ENCODE measurements at places on chromosomes 2 and 18. TPM values are rescaled to one million over a fixed set of nuclear protein-coding genes. Genes with fewer than 3 reads are reported as not detected.

The DES gene
- 0.86 TPM for total RNA-seq

DNA sequence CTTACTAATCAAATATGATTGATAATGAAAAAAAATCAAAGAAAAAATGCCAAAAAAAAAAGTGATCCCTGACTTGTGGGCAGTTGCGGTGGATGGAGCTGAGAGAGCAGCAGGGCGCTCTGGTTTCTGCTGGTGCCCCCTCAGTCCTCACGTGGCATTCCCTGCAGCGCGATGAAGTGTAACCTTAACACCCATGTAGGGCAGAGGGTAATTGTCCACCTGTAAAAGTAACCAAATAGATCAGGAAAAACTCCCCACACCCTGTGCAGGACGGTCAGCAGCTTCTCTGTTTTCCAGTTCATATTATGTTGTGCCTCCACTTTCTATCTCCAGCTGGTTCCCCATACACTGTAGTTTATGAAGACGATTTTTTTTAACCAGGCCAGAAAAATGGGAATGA lies 25.0 kb downstream of the COA5 start:
- DNase-seq: no peak
- H3K4me3 ChIP-seq: no peak overlapping the region
- H3K4me1 ChIP-seq: peaks cover 6% of the 10 kb centered on the region
- no peak overlapping the region for H3K27ac ChIP-seq
- H3K27me3 ChIP-seq: no peaks in the 10 kb centered on the region

The SLC35F5 gene
- 140 TPM for total RNA-seq

DNA sequence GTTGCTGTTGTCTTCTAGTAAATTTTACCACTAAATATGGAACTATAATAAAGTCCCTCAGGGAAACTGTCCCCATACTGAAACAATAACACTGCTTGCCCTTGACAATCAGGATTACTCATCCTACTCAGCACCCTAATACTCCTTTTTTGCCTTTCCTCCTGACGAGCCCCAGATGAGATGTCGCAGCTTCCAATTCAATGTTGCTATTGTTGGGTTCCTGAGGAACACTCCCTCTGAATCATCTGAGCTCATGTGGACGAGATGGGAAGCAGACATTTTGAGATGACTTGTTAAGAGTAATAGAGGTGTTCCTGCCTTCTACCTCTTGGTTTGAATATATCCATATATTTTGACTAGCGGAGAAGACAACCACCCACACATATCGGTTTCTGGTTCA lies 187.8 kb upstream of the FAM98A start:
- H3K4me1 ChIP-seq: no peaks in the 10 kb centered on the region
- H3K4me3 ChIP-seq: no peak overlapping the region
- H3K36me3 ChIP-seq: no peaks in the 10 kb centered on the region
- H3K27me3 ChIP-seq: no peaks in the 10 kb centered on the region

DNA sequence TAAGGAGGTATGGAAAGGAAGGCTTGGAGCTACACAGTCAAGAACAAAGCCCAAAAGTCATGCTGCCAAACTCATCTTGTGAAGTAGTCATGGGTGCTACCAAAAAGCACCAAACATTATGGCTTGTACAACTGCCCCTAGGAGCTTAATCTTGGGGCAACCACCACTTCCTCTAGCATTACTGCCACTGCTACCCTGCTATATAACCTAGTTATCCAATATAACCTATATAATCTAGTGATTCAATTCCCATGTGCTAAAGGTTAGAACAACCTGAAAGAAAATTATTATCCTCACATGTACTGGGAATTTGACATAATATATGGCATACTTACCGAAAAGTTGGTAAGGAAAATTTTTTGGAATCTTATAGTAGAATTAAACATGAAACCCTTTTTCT lies 102.6 kb upstream of the RBBP8 start:
- no peaks in the 10 kb centered on the region for H3K27me3 ChIP-seq

GRCh38 chr18:70499218-70499691 lies 210.4 kb downstream of the SOCS6 start:
- H3K4me1 ChIP-seq: no peaks in the 10 kb centered on the region
- H3K27me3 ChIP-seq: no peaks in the 10 kb centered on the region
- DNase-seq: no peak
- H3K36me3 ChIP-seq: no peaks in the 10 kb centered on the region
- H3K4me3 ChIP-seq: no peak overlapping the region

The IGFBP5 gene
- total RNA-seq: 0.20 TPM
